Adipocyte (in vitro differentiated cells): ENCODE measurements at places on chromosomes 4 and X.
A peak's percentile ranks its signal among the peaks of the same experiment; 100 is the strongest.

DNA sequence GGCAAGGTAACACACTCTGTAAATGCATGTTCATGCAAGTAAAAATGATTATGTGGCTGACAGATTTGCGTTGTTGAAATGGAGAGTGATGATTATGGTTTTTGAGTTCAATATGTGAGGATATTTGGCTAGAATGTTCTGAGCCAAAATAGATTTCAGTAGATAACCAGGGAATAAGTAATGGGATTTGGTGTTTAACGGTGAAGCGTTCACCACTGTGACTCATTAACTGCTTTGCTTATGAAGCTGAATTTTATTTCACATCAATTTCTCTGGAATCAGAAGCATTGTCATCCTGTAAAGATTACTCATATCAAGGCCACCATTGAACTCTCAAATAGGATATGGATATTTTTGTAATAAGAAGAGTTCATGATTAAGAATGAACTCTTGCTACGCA, 11.7 kb downstream of the AFP start:
- no peak for DNase-seq

DNA sequence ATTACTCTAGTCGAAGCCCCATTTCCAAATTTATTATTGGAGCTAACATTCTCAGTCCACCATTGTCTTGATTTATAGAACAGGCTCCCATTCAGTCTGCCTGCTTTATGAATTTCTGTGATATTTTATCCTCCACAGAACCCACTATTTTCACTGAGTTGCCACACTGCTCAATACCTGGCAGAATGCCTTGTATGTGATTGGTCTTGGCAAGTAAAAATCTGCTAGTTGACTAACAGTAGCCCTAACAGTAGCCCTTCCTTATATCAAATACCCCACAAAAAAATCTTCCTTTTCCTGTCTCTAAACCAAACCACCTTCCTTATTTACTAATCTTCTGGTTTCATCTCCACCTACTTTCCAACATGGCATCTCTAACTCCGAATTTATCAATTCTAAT, 82.6 kb downstream of the CHM start:
- DNase-seq = no peak

GRCh38 chrX:69021141-69021960, 143.9 kb downstream of the PJA1 start:
- DNase-seq = no peak

DNA sequence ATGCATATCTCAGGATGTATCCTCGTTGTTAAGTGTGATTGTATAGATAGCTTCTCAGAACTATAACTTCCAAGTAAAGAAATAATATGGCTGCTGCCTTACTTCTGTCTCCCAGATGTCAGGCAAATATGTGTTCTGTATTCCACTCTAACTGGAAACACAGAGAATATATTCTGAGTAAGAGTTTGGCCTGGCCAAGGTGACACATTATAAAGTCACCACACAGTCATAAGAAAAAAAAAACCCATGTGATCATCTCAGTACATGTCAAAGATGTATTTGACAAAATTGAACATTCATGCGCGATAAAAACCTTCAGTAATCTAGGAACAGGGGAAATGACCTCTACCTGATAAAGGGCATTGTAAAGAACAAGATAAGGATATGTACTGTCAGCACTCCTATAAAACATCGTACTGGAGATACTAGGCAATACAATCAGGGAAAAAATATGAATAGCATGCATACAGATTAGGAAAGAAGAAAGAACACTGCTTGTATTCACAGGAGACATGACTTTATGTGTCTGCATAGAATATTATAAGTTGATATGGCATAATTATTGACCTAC, 207.1 kb downstream of the ZNF330 start:
- no peak for DNase-seq

GRCh38 chr4:173703021-173703420, 173.0 kb upstream of the HAND2 start:
- DNase-seq = no peak

DNA sequence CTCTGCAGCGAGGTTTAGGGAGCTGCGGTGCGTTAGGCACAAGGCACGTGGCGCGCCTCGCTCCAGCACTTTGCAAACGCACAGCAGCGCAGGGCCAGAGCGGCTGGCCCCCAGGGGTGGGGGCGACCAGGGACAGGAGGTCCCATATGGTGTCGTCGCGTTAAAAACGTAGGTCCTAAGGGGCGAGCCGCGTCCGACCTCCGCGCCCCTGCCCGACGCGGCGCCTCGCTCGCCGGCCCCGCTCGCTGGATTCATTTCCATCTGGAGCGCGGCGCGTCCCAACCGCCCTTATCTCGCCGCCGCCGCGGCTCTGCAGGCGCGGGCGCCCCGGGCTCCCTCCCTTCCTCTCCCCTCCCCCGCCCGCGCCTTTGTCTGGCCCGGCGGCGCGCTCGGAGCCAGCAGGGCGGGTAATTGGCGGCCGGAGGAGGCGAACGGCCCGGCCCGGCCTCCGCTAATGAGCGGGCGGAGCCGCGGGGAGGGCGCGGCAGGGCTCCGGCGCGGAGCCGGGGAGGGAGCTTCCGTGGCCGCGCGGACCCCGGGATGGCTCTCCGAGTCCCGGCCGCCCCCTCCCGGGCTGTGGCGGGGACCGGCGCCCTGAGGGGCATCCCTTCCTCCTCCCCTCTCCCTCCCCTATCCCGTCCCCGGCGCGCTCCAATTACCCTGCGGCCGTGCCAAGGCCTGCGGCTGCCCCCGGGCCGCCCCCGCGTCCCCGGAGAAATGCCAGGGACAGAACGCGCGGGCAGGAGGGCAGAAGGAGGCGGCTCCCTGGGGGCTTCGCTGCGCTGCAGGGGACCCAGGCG, 409.0 kb downstream of the BCOR start:
- DNase-seq = peak; percentile 70

GRCh38 chr4:145093638-145094037, 4.4 kb downstream of the ANAPC10 start:
- DNase-seq = no peak

GRCh38 chr4:17667653-17668201, 53.3 kb downstream of the MED28 start:
- no peak for DNase-seq

GRCh38 chrX:78922754-78923153, 22.4 kb upstream of the P2RY10 start:
- DNase-seq = no peak

GRCh38 chr4:28462766-28463700, 1602.4 kb downstream of the STIM2 start:
- DNase-seq = peak; percentile 36

- DNase-seq = no peak
Measured at GRCh38 chrX:41293269-41293668, 40.7 kb upstream of the DDX3X start.

DNA sequence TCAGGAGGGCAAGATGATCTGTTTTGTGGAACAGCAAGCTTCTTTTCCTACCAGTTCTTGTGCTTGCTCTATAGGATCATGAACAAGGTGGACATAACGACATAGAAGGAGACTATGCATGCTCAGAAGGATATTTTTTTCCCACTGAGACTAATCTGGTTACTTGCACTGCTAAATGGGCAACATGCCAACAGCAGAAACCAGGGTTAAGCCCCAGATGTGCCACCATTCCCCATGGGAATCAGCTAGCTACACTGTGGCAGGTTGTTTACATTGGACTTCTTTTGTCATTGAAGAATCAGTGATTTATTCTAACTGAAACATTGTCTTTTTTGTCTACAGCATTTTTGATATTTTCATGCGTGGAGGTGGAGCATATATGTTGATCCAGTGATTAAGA, 165.6 kb downstream of the C4orf33 start:
- DNase-seq = no peak

GRCh38 chrX:84224741-84225140, 36.7 kb upstream of the RPS6KA6 start:
- no peak for DNase-seq

DNA sequence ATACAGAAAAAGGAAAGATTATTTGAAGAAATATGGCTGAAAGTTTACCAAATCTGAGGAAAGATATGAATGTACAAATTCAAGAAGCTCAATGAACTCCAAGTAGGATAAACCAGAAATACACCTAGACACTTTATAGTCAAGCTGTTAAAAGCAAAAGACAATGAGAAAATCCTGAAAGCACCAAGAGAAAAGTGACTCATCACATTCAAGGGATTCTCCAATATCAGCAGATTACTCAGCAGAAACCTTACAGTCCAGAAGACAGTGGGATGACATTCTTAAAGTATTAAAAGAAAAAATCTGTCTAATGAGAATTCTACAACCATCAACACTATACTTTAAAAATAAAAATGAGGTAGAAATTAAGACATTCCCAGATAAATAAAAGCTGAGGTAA, 223.8 kb upstream of the ZCCHC13 start:
- DNase-seq = no peak

- peak; percentile 65 for DNase-seq
Measured at GRCh38 chr4:85778632-85779131, 303.7 kb downstream of the ARHGAP24 start.

- DNase-seq = peak; percentile 85
Measured at GRCh38 chr4:26022346-26023202, 108.6 kb downstream of the SMIM20 start.

DNA sequence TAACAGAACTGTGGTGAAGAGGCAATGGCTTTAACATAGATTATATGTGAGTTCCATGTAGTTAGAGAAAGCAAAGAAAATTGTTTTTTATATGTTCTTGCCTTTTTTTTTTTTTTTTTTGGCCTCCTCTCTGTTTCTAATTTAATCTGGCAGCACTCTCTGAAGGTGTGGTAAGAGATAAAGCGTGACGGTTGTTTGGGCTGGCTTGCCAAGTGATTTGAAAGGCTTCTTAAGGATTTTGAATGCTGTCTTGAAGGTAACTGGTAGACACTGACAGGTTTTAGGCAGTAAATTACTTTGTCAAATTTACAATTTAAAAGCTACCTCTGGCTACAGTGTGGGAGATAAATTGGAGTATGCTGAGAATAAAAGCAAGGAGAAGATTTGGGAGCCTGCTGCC, 269.3 kb upstream of the HS3ST1 start:
- DNase-seq = peak; percentile 3

DNA sequence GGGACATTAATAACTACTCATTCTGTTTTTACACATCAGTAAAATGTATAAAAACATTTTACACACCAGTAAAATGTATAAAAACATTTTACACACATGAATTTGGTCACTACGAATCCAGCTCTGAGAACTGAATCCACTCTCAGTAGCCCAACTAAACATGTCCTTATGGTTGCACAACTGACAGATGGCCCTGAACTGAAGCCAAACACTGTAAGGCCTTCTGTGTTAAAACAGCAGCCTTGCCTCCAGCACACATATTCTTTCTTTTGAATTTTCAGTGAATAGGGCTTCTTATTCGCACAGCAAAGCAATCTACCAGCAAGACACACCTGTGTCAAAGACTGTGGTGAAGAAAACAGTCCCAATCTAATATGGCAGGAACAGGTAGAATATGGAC, 169.9 kb upstream of the FMR1 start:
- no peak for DNase-seq

DNA sequence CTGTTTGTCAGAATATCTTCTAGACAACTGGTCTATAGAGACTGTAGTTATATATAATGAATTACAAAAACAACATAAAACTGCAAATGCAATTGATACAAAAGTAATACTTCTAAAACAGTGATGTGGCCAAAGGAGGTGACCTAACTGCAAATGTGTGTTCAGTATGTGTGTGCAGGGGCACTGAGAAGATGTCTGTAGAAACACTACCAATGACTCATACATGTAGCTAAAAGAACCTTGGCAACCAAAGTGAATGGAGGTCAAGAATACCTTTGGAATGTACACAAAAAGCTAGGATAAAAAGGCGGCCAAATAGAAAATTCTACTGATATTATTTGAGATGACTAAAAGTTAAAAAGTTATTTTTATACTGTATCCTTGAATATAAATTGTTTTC, 261.8 kb downstream of the CAMK2D start:
- peak; percentile 57 for DNase-seq

- DNase-seq = no peak
Measured at GRCh38 chr4:6750286-6751221, 32.0 kb upstream of the KIAA0232 start.

DNA sequence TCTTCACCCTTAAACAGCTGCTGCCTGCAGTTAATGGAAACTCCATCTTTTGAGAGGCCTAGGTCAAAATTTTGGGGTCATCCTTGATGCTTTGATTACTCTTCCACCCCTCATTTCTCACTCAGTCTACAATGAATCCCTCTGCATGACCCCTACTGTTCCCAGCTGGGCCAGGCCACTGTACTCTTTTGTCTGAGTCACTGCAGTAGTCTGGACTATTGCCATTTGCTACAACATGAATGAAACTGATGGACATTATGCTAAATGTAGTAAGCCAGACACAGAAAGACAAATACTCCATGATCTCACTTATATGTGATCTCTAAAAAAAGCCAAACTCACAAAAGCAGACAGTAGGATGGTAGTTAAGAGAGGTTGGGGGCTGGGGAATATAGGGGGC, 28.3 kb downstream of the STK32B start:
- DNase-seq = peak; percentile 3

DNA sequence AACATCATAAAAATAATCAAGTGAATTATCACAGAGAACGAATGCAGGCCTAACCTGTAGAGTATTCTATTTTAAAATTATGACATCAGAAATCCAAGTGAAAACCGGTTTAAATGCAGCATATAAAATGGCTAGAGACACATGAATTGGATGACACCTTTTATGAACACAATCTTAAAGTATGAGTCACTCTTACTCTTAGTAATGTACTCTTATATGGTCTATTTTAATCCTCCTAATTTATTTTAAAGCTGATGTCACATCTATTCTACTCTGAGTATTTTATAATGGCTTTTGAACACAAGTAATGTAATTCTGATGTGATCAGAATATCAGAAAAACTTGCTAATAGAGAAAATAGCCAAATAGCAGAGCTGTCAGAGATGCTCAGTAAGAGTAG, 161.4 kb upstream of the RADX start:
- no peak for DNase-seq

- peak; percentile 71 for DNase-seq
Measured at GRCh38 chr4:100428051-100428450, 89.8 kb downstream of the EMCN start.

GRCh38 chr4:60743654-60744053, 456.5 kb upstream of the ADGRL3 start:
- no peak for DNase-seq

DNA sequence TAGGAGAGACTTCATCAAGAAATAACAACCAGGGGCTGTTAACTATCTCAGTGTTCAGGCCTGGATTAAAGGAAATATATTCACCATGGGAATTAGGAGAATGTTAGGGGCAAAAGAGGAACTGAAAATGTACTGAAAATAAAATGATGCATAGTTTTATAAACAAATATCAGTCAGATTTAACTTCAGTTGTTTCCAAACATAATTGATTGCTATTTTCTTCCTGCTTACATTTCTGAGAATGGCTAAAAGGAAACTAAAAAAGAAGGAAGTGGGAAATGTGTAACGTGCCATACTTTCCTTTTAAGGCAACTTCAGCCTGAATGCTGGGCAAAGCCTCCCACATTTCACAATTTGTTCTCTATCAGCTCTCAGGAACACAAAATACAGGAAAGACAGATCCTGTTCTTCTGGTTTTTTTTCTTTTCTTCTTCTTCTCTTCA, 178.1 kb downstream of the MAML3 start:
- peak; percentile 78 for DNase-seq

GRCh38 chr4:74391890-74392475, 27.0 kb downstream of the EREG start:
- no peak for DNase-seq
